CD4-positive, alpha-beta T cell (primary cell): ENCODE measurements at places on chromosomes 12 and 14.

DNA sequence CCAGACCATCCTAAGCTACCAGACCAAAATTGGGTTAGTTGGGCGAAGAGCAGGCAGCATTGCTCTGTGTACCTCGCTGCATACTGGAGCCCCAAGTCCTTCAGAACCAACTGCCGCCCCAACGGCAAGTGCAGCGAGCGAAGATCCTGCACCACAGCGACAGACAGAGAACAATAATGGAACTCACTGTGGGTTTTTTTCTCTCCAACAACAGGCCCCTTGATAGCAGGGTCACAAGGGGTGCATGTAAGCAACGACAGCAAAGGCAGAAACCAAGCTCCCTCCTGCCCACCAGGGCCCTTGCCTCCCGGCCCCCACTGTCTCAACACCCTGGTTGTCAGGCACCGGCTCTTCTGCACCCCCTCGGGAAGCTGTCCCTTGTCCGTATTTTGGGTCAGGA lies 39.0 kb downstream of the RNF34 start:
- H3K4me1 ChIP-seq, result no peaks in the 10 kb centered on the region
- H3K27me3 ChIP-seq, result no peaks in the 10 kb centered on the region
- H3K4me3 ChIP-seq, result no peak overlapping the region
- no peak overlapping the region for H3K27ac ChIP-seq
- DNase-seq, result no peak

DNA sequence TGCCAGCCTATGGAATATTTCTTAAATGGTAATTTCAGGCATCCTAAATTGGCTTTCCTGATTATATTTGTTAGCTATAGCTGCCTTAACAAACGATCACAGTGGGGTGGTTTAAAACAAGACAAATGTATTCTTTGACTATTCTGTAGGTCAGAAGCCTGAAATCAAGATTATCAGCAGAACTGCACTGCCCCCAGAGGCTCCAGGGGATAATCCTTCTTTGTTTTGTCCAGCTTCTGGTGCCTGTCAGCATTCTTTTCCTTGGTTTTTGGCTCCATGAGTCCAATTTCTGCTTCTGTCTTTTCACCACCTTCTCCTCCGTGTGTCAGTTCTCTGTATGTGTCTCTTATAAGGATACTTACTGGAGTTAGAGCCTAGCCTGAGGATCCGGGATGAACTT lies 1282.2 kb upstream of the USP15 start:
- no peak overlapping the region for H3K4me3 ChIP-seq
- no peaks in the 10 kb centered on the region for H3K36me3 ChIP-seq
- no peak for DNase-seq
- H3K27ac ChIP-seq, result no peak overlapping the region
- no peaks in the 10 kb centered on the region for H3K4me1 ChIP-seq

- no peak overlapping the region for H3K4me3 ChIP-seq
- H3K36me3 ChIP-seq, result no peaks in the 10 kb centered on the region
- H3K27me3 ChIP-seq, result no peaks in the 10 kb centered on the region
- DNase-seq, result no peak
- no peak overlapping the region for H3K27ac ChIP-seq
Measured at GRCh38 chr14:22428700-22429291, 160.2 kb downstream of the DAD1 start.

DNA sequence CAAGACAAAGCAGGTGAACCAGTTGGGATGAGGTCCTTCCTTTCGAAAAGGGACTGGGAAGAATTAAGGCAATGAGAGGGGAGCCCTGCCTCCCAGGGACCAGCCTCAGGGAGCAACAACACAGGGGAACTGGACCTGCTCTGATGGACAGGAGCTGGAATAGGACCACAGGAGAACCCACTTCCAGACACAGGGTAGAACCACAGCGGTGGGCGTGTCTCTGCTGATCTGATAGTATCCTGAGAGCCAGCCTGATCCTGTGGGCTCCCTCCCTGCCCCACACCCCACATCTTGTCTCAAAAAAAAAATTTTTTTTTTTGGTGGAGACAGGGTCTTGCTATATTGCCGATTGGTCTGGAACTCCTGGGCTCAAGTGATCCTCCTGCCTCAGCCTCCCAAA lies 13.6 kb upstream of the PLEK2 start:
- peaks cover 5% of the 10 kb centered on the region for H3K4me1 ChIP-seq
- no peak for DNase-seq
- H3K27me3 ChIP-seq, result no peaks in the 10 kb centered on the region
- H3K36me3 ChIP-seq, result no peaks in the 10 kb centered on the region
- no peak overlapping the region for H3K4me3 ChIP-seq
